ENCODE measurements at places on chromosomes 2 and 18.
A peak's percentile ranks its signal among the peaks of the same experiment; 100 is the strongest.

- no peak for DNase-seq
Observed at GRCh38 chr18:45291621-45292615, 323.4 kb upstream of the SLC14A2 start.

GRCh38 chr2:75646090-75646582 is 447 bp upstream of the MRPL19 start:
- DNase-seq = no peak

DNA sequence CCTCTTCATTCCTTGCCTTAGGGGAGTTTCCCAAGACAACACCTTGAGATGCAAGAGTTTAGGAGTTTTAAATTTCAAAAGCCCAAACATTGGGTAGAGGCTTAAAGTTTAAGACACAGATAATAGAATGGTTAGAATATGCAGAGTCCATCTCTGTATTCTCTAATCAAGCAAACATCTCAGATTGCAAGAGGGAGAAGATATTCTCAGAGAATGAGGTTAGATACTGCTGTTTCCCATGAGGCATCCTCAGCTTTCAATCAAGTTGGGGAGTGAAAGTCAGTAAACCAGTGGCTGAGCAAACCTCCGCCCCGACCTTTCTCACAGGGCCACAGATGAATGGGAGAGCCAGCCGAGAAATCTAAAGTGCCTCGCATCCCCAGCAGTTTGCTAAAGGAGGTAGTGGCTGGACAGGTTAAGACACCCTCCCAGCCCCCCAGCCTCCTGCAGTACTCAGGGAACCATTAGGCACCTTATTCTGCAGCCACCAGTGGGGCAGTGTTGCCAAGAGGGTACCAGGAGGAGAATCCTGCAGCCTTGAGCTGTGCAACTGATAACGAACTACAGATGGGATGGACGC is 30.0 kb downstream of the FBXO36 start:
- no peak for DNase-seq

DNA sequence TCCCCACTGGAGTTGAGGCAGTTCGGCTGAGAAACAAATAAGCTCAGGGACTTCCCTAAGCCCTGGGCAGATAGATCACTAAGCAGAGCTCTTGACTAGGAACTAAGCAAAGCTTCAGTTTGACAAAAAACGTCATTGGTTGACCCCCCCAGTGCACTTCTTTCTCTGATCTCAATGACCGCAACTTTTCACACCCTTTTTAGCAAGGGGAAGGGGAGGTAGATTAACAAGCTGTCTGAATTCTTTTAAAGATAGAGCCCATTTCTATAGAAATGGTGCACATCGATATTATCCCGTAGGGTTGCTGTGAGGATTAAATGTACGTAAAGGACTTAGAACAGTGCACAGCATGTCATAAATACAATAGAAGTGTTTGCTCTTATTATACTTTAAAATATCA is 42.5 kb downstream of the PIEZO2 start:
- no peak for DNase-seq

DNA sequence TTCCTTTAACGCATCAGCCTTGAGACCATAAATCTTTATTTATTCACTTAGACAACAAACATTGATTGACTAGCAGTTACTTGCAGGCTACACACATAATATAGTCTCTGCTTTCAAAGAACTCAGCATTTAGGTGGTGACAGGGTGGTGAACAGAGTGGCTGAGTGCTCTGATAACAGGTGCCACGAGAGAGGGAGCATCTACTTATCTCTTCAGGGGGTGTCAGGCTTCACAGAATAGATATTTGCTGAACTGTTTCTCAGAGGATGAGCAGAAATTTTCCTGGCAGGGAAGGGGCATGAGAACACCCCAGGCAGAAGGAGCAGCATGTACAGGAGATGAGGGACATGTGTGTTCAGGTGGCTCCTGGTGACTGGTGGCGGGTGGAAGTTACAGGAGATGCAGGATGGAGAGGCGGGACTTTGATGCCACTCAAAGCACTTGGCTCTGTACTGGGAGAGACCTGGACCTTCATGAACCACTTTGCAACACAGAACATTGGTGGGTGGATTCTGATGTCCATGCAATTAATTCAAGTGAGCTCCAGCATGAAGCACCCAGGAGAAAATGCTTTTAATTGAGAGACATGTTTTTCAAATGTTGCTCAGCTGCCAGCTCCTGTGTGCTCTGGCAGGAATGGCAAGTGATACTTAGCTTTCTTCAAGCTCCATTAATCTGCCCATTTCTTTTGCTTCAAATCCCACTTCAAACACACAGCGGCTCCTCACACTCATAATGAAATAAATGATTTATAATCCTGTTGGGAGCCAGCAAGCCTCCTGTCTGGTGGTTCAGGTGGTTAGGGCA is 248.9 kb downstream of the MYCN start:
- DNase-seq = no peak

DNA sequence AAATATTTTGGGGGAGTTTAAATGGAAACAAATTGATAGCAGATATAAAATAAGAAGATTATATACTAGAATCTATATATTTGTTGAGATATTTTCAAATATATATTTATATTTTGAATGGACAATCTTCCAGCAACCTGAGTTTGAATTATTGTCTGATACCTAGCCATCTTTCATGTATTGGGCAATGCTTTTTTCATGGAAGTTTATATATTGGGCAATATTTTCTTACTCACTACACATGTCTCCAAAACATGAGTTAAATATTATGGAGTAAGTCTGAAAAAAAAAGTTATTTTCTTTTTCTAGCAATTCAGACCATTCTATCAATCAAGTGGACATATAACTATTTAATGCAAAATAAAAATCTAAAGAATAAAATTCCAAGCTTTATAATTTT is 295.2 kb downstream of the NYAP2 start:
- DNase-seq = no peak

GRCh38 chr2:164457271-164457670 is 164.0 kb downstream of the GRB14 start:
- DNase-seq = no peak

DNA sequence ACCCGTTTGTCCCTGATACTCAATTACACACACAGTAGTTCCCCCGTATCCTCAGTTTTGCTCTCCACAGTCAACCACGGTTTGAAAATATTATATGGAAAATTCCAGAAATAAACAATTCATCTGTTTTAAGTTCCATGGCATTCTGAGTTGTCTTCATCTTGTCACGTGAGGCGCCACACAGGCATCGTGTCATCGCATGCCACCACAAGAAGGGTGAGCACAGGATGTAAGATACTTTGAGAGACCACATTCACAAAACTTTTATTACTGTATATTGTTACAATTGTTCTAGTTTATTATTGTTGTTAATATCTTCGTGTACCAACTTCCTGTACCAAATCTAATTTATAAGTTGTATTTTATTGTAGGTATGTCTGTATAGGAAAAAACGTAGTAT is 17.7 kb downstream of the ADNP2 start:
- peak; percentile 14 for DNase-seq

DNA sequence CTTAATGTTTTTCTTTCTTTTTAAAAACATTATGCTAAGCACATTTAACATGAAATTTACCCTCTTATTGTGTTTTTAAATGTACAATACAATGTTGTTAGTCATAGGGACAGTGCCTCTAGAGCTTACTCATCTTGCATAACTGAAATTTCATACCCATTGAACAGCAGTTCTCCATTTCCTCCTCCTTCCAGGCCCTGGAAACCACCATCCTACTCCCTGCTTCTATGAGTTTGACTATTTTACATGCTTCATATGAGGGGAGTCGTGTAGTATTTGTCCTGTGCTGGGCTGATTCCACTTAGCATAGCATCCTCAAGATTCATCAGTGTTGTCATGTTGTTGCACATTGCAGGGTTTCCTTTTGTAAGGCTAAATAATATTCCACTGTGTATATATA is 92.6 kb downstream of the SPATS2L start:
- no peak for DNase-seq

- DNase-seq = no peak
Observed at GRCh38 chr2:48249025-48249424, 280.9 kb upstream of the STON1 start.

DNA sequence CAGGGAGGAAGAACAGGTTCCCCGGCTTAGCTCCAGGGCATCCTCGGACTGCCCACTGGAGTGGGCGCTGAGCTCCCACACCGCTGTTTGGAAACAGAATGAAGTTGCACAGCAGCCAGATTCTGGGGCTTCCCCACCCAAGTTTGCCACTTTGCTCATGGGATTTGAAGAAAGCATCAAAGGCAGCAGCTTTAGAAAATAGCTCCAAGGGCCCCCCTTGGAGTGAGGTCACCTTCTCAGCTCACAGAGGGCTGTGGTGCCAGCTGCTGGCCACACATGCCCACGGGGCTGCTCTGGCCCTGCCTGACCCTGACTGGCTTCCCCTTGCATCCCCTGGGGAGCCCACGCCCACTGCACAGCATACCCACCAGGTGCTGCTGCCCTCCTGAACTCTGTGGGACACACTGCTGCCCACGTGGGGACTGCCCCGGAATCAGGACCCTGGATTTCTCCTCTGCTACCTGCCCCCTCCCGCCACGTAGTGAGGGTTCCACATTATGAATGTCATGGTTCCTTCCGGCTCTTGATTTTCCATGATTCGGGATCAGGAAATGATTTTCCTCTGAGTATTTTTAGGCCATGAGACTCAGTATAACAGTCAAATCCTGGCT is 70.3 kb downstream of the TGOLN2 start:
- DNase-seq = no peak

DNA sequence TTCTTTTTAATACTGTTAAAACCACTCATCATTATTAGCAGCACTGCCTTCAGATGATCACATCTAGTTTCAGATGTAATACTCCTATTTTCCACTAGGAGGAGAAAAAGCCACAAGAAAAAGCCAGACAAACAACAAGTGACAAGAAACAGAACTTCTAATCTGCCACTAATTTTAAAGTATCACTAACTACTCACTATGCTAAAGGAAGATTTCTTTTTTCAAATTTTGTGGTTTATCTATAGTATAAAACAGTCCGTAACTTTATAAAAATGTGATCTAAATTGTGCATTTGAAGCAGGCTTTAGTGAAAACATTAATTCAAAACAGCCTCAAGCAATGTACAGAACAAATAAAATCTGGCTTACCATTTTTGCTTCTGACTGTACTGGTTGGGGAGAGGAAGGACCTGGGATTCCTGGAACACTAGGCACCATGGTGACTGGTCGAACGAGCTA is 56.8 kb downstream of the ATF2 start:
- no peak for DNase-seq

DNA sequence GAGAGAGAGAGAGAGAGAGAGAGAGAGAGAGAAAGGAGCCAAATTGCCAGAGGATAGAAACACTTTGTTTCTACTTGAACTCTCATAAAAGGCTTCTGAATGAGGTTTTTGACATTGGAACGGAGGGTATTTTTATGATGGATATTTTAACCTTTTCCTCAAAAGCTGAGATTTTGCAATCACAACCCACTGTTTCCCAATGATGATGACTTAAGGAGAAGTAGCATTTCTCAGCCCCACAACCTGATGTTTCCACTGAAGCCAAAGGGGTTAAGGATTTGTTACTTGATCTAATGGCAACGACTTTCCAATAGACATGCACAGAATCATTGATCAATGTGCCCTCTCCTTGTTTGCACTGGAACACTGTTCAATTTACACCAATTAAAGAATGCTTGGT is 67.1 kb upstream of the POU3F3 start:
- no peak for DNase-seq

- no peak for DNase-seq
Observed at GRCh38 chr2:180761224-180761623, 219.2 kb upstream of the UBE2E3 start.

GRCh38 chr2:182078988-182079602 is 93.4 kb downstream of the PPP1R1C start:
- DNase-seq = no peak

- no peak for DNase-seq
Observed at GRCh38 chr2:182715121-182715891, 751 bp upstream of the DNAJC10 start.

- no peak for DNase-seq
Observed at GRCh38 chr18:42182728-42183700, 228.0 kb downstream of the PIK3C3 start.

DNA sequence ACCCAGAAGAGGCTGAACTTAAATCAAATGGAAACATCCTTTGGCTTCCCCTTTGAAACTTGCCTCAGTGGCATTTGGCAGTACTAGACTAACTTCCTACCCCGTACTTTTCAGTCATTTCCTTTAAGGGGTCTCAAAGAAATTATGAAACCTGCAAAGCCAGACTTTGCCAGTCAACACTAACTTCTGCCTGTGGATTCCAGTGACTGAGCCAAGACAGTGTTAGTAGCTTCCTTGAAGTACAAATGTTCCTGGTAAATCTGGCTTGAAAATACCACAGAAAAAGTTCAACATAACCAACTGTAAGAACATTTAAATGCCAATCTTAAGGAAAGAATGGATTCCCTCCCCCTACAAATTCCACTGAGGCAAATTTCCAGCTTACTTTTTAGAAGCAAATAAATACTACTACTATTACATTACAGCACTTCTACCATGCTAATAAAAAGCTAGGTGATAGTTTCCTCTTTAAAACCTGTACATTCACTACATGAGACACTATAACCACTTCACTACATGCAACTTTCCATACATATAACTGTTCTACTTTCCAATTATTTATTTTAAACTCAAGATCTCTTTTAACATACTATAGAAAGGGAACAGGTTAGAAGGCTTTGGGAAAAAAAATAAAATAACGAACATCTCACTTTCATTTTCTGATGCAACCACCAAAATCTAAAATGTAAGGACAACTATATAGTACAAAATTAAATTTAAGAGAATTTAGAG is 2.4 kb downstream of the PELI1 start:
- DNase-seq = no peak

- DNase-seq = no peak
Observed at GRCh38 chr2:59974051-59974766, 579.2 kb downstream of the BCL11A start.

DNA sequence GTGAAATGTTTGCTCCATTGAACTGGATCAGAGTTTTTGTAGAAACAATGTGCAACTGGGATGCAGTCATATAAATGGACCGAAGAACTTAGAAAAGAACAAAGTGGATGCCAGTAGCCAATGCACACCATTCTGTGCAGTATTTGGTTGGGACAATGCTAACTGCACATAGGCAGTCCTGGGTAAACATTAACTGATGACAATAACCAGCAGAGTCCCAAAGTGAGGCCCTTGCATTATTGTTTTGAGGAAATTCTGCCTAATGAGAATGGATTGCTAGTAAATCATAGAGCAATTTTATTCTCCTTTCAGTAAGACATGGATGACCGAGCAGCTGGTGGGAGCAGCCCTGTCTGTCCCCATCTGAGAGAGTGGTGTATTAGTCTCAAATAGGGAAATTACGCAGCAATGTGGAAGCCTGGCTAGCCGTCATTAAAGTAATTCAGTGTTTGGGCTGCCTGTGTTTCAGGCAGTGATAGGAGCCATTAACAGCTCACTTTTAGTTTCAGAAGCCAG is 94.9 kb downstream of the KCTD1 start:
- DNase-seq = no peak

- no peak for DNase-seq
Observed at GRCh38 chr2:36395866-36396265, 40.3 kb downstream of the CRIM1 start.

GRCh38 chr2:203823173-203823572 is 44.4 kb upstream of the CTLA4 start:
- no peak for DNase-seq

GRCh38 chr2:236744281-236744705 is 174.7 kb downstream of the ACKR3 start:
- no peak for DNase-seq
